ENCODE measurements at places on chromosomes 6 and 20.

- no peak for DNase-seq
These were observed 87.1 kb upstream of the GJE1 start for GRCh38 chr6:142045380-142046278.

DNA sequence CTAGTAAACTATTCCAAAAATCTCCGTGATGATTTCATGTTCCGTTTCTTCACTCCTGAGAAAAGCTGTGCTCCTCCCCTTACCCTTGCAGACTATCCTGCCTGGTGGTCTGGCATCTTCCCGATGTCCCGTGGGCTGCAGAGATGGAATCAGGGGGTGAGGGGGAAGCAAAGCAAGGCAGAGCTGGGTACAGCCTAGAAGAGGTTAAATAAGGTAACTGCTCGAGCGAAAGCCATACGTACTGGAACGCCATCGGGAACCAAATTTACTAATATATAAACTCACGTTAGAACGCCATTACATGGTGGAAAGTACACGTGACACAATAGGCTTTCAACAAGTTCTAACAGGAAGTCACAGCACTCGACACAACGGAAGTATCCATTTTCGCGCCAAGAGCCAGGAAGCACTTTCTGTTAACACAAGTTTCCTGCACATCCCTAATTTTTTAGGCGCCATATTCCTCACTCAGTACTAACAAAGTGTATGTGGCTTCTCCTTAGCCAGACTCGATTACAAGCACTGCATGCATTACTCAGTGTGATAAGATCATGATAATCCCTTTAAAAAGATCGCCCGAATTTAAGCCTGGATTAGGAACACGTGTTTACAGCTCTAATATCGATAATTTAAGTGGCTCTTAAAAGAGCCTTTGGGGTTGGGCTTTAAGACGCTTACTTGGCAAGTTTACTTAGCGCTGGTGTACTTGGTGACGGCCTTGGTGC, 101.6 kb upstream of the PRSS16 start:
- peak; percentile 88 for DNase-seq

GRCh38 chr6:121823437-121823851, 388.0 kb downstream of the GJA1 start:
- DNase-seq = peak; percentile 85

DNA sequence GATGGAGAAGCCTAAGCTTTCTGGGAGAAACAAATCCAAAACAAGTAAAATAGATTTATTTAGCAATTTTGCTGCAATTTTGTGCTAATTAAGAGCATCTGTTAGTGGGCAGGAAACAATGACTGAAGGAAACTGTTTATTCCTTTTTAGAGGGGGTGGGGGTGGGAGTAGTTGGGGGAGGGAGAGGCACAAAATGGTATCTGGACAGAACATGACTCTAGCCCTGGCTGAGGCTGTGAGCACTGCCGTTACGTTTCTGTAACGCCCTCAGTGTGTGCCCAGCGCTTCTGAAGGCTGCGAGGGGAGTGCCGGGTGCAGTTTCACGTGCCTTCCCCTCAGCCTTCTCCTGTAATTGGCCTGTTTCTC, 28.8 kb downstream of the METTL24 start:
- no peak for DNase-seq

GRCh38 chr20:5077761-5078387, 41.9 kb downstream of the PCNA start:
- DNase-seq = no peak

- DNase-seq = no peak
These were observed 37.4 kb downstream of the MDN1 start for GRCh38 chr6:89782222-89782621.

DNA sequence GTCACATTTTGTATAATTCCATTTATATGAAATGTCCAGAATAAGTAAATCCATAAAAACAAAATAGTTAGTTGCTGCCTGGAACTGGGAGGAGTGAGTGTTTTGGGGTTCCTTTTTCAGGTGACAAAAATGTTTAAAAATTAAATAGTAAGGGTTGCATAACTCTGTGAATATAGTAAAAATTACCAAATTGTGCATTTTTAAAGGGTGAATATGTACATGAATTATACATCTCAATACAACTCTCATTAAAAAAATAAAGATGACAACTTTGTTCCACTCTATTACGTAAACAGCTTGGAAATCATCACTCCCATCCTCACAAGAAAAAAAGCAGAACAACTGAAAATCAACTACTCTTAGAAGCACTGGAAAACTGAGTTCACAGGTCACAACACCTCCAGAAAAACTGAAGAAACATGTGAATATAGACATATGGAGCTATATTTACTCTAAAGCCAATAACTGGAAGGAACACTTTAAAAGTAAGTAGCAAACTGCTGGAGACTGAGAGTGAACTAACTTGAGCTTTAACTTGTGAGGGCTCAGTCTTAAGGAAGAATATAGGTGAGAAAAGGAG, 40.0 kb downstream of the RANBP9 start:
- DNase-seq = no peak

GRCh38 chr6:52650941-52651340, 20.0 kb upstream of the TMEM14A start:
- DNase-seq = no peak

- no peak for DNase-seq
These were observed 22.7 kb upstream of the KIF25 start for GRCh38 chr6:167974640-167975344.

DNA sequence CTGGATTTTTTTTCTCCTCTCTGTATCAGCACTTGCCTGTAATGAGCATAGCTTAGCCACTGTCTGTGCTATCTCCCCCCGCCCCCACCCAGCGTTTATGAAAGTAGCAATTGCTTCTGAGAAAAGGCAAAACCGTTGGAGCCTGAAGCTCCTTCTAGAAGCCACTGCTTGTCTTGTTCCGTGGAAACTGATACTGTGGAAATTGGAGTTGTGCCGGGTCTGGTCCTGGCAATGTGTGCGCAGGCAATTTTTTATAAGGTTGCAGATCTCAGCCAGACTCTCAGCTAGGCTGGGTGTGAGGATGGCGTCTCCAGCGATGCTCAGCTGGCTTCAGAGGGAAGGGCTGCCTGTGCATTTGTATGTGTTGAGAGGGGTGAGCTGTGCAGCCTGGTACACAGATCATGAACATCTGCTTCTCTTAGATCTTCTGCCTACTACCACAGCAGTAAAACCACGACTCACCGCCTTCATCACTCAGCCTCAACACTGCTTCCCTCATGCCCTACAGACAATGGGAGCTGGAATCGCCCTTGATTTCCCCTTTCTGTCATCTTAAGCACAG, 72.4 kb upstream of the GTSF1L start:
- DNase-seq = peak; percentile 74

- no peak for DNase-seq
These were observed 139.4 kb upstream of the GLP1R start for GRCh38 chr6:38909015-38909730.

- DNase-seq = no peak
These were observed 22.1 kb upstream of the TINAG start for GRCh38 chr6:54286141-54286540.

DNA sequence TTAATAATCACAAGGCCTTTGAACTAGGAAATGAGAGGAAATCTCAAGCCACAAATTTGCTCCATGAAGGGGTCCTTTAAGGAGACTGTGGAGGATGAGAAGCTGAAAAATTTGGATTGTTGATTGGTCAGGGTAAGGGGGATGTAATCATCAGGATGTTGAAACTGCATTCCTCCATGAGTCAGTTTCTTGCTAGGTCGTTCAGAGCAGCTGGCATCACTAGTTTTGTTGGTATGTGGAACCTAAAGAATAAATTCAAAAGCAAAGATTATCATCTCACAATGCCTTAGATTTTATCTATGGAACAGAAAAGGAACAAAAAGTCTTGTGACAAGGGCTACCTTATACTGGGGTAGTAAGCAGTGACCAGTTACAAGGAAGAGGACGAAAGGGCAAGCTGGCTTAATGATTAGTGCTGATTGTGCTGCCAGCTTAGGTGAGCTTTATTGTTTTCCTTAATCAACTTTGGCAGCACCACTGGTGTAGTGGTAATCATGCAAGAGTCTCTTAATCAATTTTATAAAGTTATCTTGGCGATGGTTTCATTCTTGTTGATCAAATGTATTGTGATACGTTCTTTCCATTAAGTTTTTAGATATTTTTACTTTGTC, 36.6 kb downstream of the CRISP2 start:
- DNase-seq = no peak

DNA sequence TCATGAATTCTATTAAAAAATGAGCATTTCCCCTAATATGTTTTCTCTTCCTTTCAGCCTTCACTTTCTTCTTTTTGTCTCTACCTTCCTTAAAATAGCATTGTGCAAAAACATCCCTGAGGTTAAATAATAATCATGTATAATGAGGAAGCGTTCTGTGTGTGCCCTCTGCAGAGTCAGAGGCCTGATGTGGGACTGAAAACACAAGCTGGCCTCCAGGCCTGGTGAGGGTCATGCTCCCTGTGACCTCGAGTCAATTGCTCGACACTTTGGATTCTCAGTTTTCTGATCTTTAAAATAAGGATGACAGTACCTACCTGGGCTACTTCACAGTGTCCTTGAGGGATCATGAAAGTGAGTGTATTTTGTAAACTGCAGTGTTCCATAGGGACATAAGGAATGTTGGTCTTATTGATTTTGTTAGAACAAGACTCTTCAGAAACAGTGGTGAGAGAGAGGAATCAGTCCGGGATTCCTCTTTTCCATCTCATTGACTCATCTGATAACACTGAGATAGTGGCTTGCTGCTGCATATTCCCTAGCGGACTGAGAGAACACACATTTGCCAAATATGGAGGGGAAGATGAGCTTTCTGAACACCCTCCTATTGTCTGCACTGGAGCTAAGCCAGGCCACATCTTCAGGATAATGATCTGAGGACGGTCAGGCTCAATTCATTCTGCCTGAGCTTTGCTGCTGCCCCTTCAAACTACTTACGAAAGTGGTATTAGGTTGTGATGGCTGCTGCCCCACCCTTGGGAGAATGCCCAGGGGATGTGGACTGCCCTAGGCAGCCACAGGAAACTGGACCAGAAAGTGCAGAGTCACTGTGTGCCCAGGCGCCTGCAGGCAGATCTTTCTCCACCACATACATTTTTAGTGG, 39.6 kb upstream of the PDE7B start:
- DNase-seq = no peak

- DNase-seq = no peak
These were observed 153.6 kb downstream of the COL21A1 start for GRCh38 chr6:56093776-56094175.

DNA sequence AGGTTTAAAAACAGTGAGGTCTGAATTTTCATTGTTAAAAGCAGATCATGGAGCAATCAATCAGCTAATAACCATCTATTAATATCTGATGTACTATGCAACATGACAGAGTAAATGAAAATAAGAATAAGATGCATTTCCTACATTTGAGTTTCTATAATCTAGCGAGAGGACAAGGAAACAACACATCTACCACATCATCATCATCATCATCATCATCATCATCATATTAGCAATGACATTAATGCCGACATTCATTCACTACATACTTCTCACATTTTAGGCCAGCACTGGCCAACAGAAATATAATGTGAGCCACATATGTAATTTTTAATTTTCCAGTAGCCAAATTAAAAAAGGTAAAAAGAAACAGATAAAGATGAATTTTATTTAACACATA, 110.0 kb downstream of the GMDS start:
- DNase-seq = no peak

GRCh38 chr6:52317841-52318581, 33.5 kb upstream of the MCM3 start:
- no peak for DNase-seq

- DNase-seq = no peak
These were observed 41.0 kb downstream of the ERMARD start for GRCh38 chr6:169792306-169793015.

- no peak for DNase-seq
These were observed 250.7 kb upstream of the FAM83B start for GRCh38 chr6:54595844-54596243.

- no peak for DNase-seq
These were observed 2.0 kb downstream of the TSHZ2 start for GRCh38 chr20:52974179-52974594.

- peak; percentile 79 for DNase-seq
These were observed 80.2 kb downstream of the ERMARD start for GRCh38 chr6:169831450-169832246.

DNA sequence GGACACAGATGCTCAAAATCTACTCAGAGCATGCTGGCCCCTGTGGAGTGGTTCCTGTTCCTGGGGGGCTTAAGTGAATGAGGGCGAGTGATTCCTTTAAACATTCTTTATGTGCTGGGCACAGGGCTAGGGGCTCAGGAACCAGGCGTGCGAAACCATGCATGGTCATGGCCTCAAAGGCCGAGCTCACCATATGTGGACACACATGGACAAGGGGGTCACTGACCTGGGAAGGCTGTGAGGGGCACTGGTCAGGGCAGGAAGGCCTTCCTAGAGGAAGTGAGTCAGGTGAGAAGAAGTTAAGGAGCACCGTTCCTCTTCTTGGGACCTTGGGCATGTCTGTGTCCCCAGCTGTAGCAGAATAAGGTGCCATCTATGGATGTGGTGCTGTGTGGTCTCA, 74.6 kb upstream of the BHLHE23 start:
- DNase-seq = no peak

GRCh38 chr6:170459451-170459850, 93.7 kb downstream of the PSMB1 start:
- no peak for DNase-seq

- DNase-seq = no peak
These were observed 27.2 kb upstream of the BRPF3 start for GRCh38 chr6:36169023-36170007.

- DNase-seq = no peak
These were observed 23.3 kb upstream of the ENPP1 start for GRCh38 chr6:131784561-131784960.

- no peak for DNase-seq
These were observed 83.2 kb downstream of the LAMP5 start for GRCh38 chr20:9597547-9597946.

DNA sequence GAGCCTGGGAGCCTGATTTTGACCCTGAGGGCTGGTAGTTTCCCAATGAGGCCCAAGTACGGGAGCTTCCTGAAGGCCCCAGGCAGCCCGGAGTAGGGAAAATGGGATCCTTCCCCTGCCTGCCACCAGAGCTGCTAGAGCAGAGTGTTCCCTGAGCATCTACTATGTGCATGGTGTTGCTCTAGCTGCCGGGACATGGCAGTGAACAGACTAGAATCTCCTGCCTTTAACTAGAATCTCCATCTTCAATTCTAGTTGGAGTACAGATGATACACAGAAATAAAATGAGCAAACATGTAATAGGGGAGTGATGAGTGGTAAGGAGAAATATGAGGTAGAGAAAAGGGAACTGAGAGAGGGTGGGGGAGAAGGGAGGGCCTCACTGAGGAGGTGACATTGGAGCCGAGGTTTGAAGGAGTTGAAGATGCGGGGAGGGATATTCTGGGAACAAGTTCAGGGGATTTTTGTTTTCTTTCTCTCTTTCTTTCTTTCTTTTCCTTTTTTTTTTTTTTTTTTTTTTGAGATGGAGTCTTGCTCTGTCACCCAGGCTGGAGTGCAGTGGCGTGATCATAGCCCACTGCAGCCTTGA, 18.5 kb downstream of the VSTM2L start:
- DNase-seq = no peak

GRCh38 chr6:11605507-11605905, 68.0 kb downstream of the TMEM170B start:
- DNase-seq = no peak

Measured in cerebellar cortex (tissue), 1 donor.